Lung microvascular endothelial cell (primary cell): ENCODE measurements at places on chromosomes 16 and 17. TPM values are rescaled to one million over a fixed set of nuclear protein-coding genes. Genes with fewer than 3 reads are reported as not detected.

ALDH3A1 gene
- under 0.01 and 0.20 TPM in 2 replicates for total RNA-seq

CNTD1 gene
- total RNA-seq: under 0.01 TPM in 1 of 2 replicates, not detected in the other

TBC1D3C gene
- total RNA-seq: 0.22 TPM in 1 of 2 replicates, not detected in the other

UTS2R gene
- not detected in 2 replicates for total RNA-seq

PPP1R1B gene
- total RNA-seq: not detected in 2 replicates
